Frontal cortex (tissue), 4 donors: ENCODE measurements at places on chromosomes 11 and 22.

GRCh38 chr22:43743131-43743530, 69.0 kb downstream of the EFCAB6 start:
- DNase-seq, result no peak

- no peak for DNase-seq
Observed at GRCh38 chr11:115425250-115425649, 79.0 kb downstream of the CADM1 start.

DNA sequence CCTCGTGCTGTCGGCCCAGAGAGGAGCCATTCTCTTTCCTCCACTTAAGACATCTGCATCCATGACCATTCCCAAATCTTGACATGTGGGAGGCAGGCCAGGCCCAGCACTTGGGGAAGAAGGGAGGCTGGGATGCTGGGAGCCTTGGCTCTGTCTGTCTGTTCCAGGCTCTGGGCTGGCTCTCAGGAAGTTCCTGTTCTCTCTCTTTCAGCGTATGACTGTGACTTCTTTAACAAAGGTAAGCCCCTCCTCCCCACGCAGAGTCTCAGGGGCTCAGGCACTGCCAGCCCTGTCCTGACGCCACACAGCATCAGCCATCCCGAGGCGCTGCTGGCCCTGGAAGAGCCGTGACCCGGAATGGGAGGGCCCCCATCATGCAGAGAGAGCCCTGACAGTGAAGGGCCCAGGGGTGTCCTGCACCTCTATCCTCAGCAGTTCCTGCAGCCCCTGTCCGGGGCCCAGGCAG, 52.4 kb downstream of the OTOG start:
- no peak for DNase-seq

DNA sequence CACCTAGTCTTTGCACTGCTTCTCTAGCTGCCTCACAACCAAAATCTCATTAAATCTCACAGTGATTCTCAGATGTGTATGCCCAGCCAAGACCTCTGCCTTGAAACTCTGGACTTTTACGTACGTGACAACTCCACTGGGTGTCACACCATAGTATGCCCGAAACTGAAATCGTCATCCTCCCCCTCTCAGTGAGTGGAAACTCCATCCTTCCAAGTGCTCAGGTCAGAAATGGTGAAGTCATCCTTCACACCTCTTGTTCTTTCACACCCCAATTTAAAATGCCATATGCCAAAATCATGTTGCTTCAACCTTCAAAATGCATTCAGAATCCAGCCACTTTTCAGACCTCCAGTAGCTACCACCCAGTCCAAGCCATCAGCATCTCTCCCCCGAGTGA, 42.5 kb downstream of the SFI1 start:
- no peak for DNase-seq

GRCh38 chr11:132904607-132905006, 627.7 kb downstream of the OPCML start:
- no peak for DNase-seq

GRCh38 chr22:49853981-49854831, 562 bp downstream of the ZBED4 start:
- DNase-seq, result no peak

DNA sequence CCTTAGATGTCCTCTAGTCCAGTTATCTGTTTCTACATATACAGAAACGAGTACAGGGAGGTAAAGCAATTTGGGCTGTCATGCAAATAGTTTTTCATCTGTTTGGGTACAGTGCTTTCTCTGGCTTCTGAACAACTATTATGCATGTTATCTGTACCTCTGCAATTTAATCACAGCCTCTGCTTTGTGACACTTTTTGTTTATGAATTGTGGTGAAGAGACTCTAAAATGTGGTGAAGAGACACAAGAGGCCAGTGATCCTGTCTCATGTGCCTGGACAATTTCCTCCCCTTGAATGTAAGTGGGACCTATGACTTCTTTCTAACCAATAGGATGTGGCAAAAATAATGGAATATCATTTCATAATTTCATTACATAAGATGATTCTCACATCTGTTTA, 130.3 kb upstream of the ARHGAP42 start:
- no peak for DNase-seq

GRCh38 chr11:68923614-68924013, 19.9 kb downstream of the IGHMBP2 start:
- DNase-seq, result no peak

DNA sequence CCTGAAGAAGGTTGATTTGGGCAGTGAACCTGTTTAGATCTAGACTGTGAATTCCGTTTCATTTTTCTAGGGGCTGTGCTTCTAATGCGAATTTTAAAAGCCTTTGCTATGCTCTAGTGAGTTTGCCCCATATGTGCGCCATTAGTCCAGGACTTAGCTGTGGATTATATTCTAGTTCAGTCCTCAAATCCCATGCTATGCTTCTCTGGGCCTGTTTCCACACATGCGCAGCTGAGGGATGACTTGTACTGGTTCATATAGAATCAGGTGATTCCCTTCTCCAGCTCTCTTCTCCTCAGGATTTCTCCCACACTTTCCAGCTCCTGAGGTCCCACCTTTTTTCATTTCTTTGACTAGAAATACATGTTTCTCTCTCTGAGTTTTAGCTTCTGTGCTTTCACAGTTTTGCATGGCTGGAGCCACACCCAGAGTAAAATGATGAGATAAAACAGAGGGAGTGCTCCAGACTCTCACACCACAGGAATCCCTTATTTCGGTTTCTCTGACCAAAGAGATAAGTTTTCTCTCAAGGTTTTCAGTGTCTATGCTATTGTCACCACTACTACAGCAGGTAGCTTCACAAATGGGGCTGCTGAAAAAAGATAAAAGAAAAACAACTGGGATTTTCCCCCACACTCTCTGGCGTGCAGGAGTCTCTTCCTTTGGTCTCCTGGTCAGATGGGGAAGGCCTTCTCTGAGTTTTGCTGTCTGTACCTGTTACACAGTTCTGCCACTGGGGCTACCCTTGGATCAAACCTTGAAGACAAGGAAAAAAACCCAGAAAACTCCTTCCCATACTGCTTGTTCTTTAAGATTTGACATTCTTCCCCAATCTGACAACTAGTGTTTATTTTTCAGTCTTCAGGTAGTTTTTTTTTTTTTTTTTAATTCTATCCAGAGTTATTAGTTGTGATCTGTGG, 96.2 kb upstream of the TEAD1 start:
- DNase-seq, result no peak

- no peak for DNase-seq
Observed at GRCh38 chr22:41201141-41201540, 4.0 kb upstream of the L3MBTL2 start.

DNA sequence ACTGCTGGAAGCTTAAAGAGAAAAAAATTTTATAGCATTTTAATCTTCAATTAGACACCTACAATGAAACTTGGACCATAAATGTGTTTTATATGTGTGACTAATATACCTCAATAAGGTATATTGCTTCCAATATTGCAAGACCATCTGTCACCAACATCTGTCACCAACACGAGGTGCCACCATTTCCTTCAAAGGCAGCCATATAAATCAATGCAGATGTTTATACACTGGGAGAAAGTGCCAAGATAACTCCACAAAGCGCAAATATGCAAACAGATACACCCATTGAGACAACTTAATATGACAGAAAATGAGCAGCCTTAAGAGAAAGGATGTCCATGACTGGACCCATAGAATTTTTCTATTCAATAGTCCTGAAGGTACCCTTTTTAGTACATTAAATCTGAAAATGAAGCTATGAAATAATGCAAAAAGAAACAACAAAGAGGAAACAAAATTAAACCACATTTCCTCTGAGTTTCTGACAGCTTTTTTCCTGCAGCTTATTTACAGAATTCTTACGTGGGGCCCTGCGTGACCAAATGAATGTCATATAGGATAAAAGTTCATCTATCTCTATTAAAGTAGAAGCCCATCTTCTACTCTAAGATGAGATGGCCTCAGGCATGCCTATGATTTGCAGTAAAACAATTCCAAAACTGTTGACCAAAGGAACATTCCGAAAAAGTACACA, 12.5 kb downstream of the MPZL3 start:
- DNase-seq, result no peak

DNA sequence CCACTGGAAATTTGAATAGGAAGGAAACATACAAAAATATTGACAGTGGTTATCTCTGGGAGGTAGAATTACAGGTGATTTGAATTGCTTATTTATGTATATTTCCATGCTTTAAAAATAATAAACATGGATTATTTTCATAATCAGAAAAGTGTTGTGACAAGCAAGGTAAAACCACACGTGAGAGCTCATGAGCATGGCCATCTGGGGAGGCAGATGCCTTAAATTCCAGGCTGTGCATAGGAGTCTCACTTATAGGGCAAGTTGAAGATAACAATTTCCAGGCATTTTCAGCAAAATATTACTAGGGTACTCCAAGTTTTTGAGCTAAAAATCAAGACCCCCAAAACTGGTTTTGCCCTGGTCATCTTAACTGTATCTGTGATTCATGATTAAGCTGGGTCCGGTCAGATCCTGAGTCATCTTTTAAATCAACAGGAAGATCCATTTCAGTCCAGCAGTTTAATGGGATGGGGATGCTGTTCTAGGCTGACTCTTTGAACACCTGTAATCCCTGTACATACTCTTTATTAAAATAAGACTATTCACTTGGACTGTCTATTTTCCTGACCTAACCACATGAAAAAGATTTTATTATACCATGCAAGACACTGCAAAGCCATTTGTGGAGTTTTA, 115.8 kb upstream of the NARS2 start:
- no peak for DNase-seq

- DNase-seq, result peak; percentile 34
Observed at GRCh38 chr11:73271936-73272679, at the start of gene P2RY6. TSS of gene P2RY6 (plus strand) at chr11:73272338. CDS start at chr11:73296519, 24,181 bp downstream.

GRCh38 chr11:129968591-129969419, 33.8 kb downstream of the PRDM10 start:
- DNase-seq, result no peak

- no peak for DNase-seq
Observed at GRCh38 chr11:69680688-69681087, 5.5 kb upstream of the LTO1 start.

GRCh38 chr11:122893131-122893530, 10.6 kb downstream of the JHY start:
- DNase-seq, result no peak

GRCh38 chr11:106503901-106504300, 426.4 kb downstream of the AASDHPPT start:
- DNase-seq, result no peak

DNA sequence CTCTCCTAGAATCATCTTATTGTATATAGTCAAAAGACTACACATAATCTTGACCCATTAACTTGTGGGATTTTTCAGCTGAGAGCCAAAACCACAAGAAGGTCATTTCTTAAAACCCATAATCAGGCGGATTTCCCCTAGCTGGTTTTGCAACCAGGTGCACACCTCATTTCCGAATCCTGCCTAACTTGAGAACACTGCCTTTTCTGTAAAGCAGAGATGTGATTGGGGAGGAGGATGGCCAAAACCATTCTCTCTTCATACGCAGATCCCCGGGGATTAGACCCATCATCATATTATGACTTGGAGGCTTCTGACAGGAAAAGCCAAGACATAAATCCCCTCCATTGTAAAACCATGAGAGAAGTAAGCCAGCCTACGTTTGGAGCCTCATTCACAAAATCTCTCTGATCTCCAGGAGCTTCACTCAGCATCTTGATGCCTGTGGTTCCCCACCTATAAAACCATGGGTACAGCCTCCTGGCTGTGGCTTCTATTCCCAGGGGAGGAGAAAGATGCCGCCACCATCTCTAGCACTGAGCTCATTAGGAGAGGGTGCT, 191.3 kb downstream of the KIF18A start:
- DNase-seq, result no peak

- DNase-seq, result no peak
Observed at GRCh38 chr22:28773461-28773867, 969 bp downstream of the CCDC117 start.

GRCh38 chr22:47060718-47061117, 298.3 kb downstream of the TBC1D22A start:
- DNase-seq, result no peak

DNA sequence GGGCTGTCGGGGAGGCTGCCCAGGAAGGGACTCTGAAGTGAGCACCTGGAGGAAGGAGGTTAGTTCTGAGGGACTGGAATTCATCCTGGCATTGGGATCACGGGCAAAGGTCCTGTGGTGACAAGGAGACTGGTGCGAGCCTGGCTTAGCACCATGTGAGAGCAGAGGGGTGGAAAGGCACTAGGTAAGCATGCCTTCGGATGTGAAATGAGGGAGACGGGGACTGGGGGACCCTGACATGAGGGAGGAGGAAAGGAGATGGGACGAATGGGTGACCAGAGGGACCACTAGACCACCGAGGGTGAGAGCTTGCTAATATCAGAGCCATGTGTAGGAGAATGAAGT, 3.1 kb upstream of the VPREB1 start:
- DNase-seq, result no peak

DNA sequence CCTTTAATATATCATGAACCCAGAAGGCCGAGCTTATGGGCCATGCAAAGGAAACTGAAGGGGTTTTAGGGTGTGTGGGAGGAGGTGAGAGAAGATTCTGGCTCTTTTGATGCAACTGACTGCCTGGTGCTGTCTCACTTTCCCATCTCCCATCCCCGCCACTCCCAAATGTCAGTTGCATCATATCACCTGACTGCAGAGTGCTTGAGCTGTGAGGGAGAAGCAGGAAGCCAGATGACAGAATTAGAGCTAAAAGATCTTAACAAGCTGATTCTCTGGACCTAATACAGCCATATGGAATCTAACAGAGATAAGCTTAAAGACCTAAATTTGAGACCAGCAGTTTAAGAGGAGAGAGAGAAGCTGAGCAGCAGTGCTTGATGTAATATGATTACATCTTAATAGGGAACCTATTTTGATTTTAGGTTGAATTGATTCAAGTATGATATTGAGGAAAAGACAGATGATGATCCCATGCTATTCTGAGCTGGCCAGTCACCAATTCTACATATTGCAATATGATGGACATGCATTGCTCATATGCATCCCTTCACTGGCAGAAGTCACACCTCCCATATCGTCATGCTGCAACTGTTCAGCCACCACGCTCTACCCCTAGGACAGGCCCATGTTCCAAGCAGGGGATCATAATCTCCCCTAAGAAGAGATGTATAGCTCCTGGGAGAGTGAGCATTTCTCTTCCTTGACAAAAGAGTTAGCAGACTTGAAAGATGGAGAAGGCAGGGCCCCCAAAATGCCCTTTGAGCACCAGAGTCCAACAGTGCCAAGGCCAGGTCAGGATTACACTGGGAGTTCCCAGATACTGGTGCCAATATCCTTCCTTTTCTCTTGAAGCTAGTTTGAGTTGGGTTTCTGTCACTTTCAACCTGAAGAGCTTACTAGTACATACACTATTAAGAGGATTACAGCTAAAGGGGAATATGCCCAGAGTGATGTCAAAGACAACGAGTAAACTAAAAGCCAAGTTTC, 44.9 kb downstream of the PLEKHA7 start:
- DNase-seq, result no peak

- DNase-seq, result no peak
Observed at GRCh38 chr11:22371160-22371559, 33.0 kb downstream of the SLC17A6 start.
